ENCODE measurements at places on chromosomes 4 and X. TPM values are rescaled to one million over a fixed set of nuclear protein-coding genes. Genes with fewer than 3 reads are reported as not detected.
A peak's percentile ranks its signal among the peaks of the same experiment; 100 is the strongest.

The XK gene
- 0.07 TPM for total RNA-seq

DNA sequence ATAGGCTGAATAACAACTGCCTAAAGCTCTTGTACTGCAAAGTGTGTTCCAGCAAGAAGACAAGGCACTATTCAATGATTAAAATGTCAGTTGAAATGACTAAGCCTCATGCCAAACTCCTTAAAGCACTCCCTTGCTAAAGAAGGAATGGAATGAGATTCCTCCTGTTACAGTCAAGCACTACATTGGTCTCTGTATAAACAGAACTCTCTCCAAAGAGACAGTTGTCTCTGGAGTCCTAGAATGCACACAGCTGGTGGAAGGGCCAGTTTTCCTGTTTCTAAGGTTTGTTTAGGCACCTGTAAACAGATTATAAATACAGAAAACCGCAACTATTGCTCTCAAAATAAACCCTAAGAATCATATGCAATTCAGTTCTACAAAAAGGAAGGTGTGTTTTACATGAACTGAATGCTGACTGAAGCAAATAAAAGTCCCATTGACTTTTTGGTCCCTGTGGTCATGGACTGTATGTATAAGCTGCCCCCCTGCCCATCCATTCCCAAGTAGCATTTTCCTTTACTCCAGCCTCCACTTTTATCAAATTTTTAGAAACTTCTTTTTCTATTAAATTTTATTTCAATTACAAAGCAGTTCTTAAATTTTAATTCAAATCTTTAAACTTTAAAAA is 47.0 kb downstream of the FAT1 start:
- DNase-seq: no peak
- H3K27ac ChIP-seq: peak overlapping the region; percentile 85
- H3K27me3 ChIP-seq: no peaks in the 10 kb centered on the region

GRCh38 chr4:142124874-142125273 is 488.5 kb downstream of the IL15 start:
- no peak for DNase-seq
- no peak overlapping the region for H3K27ac ChIP-seq
- H3K4me1 ChIP-seq: peaks cover 10% of the 10 kb centered on the region
- H3K27me3 ChIP-seq: no peaks in the 10 kb centered on the region
- H3K36me3 ChIP-seq: peaks cover 5% of the 10 kb centered on the region

GRCh38 chr4:122602277-122603142 is 18.4 kb downstream of the IL21 start:
- DNase-seq: no peak
- H3K27ac ChIP-seq: no peak overlapping the region
- no peaks in the 10 kb centered on the region for H3K4me1 ChIP-seq
- H3K36me3 ChIP-seq: no peaks in the 10 kb centered on the region
- no peak overlapping the region for H3K4me3 ChIP-seq
- peaks cover 9% of the 10 kb centered on the region for H3K27me3 ChIP-seq

GRCh38 chrX:103405009-103405333 is 28.6 kb downstream of the BEX3 start:
- H3K27ac ChIP-seq: peak overlapping the region; percentile 84
- no peak for DNase-seq
- peak overlapping the region; percentile 89 for H3K4me3 ChIP-seq
- H3K36me3 ChIP-seq: no peaks in the 10 kb centered on the region
- H3K4me1 ChIP-seq: peaks cover 8% of the 10 kb centered on the region
